ENCODE measurements at places on chromosomes 4 and X.

DNA sequence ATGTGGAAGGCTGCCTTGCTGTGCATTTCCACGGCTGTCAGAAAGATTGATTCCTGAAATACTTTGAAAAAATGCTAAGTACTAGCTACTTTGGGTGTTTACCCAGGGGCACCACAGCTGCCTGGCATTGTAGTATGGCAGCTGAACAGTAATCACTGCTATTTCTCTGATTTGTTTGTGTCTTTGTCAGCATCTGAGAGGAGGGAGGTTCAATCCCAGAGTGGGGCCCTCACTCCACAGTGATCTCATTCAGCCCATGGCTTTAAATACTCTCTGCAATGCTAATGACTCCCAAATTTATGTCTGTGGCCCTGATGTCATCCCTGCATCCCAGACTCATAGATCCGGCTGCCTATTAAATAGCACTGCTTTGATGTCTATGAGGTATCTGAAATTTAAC is 575.3 kb upstream of the MAGEB2 start:
- no peak for DNase-seq

DNA sequence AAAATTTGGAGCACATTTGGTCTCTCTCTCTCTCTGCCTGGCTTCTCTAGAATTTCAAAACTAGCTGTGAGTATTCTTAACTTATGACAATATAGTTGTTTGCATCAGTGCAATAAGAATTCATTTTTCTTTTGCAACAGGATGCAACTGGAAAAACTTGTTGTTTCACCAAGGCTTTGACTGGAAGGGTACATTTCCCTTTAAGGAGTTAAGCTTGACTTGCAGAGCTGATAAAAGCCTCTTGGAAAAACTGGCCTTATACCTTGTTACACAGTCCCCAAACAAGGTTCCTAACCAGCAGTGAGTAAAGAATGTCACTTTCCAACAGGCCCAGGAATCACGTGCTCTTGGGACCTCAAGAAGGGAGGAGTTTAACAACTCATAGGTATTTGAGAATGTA is 25.9 kb upstream of the ZNF718 start:
- DNase-seq, result no peak

DNA sequence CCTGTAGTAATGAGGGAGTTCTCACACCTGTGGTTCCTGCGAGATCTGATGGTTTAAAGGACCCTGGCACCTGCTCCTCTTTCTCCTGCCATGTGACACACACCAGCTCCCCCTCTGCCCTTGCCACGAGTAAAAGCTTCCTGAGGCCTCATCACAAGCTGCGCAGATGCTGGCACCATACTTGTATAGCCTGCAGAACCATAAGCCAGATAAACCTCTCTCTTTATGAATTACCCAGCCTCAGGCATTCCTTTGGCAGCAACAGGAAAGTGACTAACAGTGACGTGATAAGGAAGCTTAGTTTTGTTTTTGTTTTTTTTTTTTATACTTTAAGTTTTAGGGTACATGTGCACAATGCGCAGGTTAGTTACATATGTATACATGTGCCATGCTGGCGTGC is 130.9 kb downstream of the AFAP1 start:
- DNase-seq, result no peak

- peak; percentile 96 for DNase-seq
These were observed 4.8 kb upstream of the PRICKLE3 start for GRCh38 chrX:49190821-49191573.

GRCh38 chr4:52051213-52051614 is at the start of gene SPATA18:
TSS of gene SPATA18 (plus strand) at chr4:52051304. CDS start at chr4:52051705, 401 bp downstream.
- DNase-seq, result no peak

DNA sequence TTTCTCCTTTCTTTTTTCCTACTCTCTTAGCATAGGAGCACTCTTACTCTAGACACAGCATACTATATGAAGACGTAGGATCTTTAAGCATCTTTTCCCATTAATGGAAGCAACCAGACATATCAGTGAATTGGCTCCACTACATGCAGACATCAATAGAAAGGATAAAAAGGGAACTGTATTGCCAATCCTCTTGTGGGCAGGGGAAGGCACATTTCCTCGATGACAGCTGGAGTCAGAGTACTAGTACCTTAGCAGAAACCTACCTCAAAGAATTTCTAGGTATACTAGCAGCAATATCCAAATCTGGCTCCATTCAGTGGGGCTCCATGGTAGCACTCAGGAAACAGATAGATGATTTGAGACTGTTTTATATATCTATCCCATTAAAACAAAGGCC is 20.1 kb downstream of the CYBB start:
- no peak for DNase-seq

- no peak for DNase-seq
These were observed 71.4 kb upstream of the NMU start for GRCh38 chr4:55707507-55707906.

Measured in GDM1 (cell line).